ENCODE measurements at places on chromosomes 13 and 19. TPM values are rescaled to one million over a fixed set of nuclear protein-coding genes. Genes with fewer than 3 reads are reported as not detected.

DNA sequence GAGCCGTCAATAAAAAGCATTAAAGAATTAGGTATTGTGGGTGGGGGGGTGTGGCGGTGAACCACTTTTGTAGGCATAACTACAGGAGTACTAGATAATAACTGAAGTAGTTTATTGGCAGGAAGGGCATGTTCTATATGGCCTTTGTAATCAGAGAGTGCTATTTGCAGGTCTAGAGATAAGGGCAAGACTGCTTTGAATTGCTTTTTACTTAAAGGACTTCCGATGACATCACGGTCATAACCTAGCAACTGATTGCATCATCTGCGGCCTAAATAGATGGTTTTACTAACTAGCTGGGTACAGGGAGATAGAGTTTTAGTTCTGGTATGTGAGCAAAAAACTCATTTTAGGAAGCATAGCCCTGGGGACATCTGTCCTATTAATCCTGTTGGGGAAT, 24.7 kb downstream of the METTL21C start:
- DNase-seq: no peak

ZNF98 gene
- total RNA-seq: not detected

FOXA3 gene
- total RNA-seq: 0.27 TPM

DNA sequence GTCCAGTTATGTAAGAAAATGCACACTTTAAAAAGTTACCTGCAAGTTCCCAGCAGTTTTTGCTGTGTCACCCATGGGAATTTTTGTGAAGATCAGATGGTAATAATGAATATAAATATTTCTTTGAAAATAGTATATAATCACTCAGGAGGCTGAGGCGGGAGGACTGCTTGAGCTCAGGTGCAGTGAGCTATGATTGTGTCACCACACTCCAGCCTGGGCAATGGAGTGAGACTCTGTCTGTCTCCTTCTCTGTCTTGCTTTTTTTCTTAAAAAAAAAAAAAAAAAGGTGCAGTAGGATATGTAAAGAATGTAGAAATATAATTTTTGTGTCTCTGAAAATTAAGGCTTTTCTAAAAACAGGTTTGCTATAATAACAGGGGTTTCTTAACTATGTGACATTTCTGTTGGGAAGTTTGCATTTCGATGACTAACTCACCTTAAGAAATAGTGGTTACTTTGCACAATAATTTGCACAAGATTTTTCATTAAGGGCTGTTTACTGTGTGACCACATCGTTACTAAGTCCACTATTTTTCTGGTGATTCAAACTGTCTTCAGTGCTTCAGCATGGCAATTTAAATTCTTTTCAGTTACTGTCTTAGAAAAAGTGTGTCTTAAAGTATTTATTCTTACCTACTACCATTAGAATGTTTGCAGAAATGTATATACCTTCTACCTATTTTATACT, 37.3 kb downstream of the DNAJC3 start:
- no peak for DNase-seq

GRCh38 chr13:46613409-46614049, 60.6 kb downstream of the LRCH1 start:
- DNase-seq: no peak
